ENCODE measurements at places on chromosomes 3 and 15.

DNA sequence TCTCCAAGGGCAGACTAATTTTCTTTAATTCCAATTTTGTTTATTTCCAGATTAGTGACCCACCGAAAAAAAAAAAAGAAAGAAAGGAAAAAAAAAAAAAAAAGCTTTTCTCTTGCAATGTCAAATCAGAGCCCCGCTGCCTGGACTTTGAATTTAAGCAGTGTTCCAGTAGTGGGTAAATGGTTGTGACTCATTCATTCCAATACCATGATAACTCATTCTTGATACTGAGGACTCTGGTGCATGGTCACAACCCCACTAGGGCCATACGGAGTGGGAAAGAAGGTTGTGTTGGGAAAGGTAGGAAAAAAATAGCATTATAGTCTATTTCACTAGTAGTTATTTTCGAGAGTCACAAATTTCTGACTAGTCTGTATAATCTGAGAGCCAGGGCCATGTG, 59.1 kb upstream of the COL8A1 start:
- peak; percentile 58 for DNase-seq

DNA sequence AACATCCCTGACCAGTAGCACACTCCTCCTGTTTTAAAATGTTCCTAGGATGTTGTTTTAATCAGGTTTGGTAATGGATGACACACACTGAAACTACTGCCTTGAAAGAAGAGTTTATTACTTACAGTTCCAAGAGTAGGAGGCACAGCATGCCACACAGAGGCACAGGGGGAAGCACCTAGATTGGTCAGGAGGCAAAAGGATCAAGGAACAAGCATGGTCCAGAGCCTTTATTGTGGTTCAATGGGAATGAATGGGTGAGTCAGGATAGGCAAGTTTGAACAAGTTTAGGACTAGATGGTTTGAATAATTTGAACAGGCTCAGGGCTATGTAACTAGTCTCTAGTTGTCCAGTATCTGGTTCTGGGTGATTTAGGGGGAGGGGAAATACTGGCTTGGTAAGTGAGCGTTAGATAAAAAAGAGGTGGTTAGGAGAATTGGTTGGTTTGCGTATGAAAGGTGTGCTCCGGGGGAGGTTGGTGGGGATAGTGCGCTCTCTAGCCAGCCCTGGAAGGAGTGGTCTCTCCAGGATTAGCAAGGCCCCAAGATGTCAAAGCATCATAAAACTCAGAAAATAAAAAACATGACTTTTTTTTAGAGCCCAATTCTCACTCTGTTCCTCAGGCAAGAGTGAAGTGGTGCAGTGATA, 35.1 kb downstream of the TMOD3 start:
- DNase-seq, result peak; percentile 25

DNA sequence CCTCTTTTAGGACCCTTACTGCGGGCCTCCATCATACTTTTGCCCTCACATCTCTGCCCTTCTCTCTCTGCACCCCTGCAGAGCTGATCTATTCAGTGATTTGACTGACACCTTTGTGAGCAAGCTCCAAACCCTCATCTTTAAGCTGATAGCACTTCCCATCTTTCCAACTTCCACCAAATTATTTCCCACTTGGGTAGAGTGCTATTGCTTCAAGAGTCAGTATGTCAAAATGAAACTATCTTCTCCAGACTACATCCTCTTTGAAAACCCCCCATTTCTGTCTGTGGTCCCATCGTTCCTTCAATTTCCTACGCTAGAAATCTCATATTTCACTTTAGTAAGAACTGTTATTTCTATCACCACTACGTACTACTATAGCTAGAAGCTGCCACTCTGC, 19.7 kb downstream of the ZWILCH start:
- no peak for DNase-seq

GRCh38 chr3:146106986-146107385, 54.0 kb downstream of the PLOD2 start:
- peak; percentile 37 for DNase-seq

DNA sequence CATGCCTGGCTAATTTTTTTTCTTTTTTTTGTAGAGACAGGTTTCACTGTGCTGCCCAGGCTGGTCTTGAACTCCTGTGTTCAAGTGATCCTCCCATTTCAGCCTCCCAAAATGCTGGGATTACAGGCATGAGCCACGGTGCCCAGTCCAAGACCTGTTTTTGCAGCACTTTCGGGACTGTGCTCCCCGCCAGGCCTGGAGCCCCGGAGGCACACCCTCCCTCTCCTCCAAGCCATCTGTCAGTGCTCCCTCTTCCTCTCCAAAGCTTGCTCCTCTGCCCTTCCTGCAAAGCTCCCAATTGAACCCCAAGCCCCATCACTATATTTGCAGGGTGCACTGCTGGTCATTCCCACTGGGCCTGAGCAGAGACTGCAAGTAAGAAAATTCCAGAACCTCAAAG, 98.1 kb downstream of the CORO2B start:
- no peak for DNase-seq

DNA sequence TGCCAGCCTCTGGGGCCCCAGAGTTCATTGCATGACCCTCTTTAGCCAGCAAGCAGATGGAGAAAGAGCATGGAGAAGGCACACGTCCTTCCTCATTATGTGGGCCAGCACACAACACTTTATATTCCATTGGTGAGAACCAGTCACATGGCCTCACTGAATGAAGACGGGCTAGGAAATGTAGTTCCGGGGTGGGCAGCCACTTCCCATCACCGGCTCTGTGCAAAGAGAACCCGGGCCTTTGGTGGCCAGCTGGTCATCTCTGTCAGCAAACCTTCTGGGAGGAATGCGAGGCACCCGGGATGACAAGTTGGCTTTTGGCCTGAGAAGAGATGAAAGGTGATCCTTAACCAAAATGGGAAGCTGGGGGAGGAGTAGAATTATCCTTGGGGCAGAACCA, 90.2 kb upstream of the VGLL4 start:
- no peak for DNase-seq

DNA sequence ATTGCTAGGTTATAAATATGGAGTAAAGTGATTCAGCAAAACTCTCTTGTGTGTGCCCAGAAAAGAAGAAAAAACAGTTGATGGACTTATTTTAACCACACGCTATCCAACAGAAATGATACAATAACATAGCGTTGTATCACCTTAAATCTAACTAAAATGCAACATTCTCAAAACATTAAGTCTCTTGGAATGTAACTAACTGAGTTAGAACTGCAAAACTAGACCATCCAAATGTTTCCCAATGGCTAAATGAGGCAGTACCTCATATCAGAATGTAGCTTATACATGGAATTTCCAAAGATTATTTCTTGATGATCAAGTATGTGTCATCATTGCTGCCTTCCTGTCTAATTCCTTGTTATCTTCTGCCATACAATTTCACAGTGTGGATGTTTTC, 187.9 kb downstream of the CNTN3 start:
- DNase-seq, result peak; percentile 81

DNA sequence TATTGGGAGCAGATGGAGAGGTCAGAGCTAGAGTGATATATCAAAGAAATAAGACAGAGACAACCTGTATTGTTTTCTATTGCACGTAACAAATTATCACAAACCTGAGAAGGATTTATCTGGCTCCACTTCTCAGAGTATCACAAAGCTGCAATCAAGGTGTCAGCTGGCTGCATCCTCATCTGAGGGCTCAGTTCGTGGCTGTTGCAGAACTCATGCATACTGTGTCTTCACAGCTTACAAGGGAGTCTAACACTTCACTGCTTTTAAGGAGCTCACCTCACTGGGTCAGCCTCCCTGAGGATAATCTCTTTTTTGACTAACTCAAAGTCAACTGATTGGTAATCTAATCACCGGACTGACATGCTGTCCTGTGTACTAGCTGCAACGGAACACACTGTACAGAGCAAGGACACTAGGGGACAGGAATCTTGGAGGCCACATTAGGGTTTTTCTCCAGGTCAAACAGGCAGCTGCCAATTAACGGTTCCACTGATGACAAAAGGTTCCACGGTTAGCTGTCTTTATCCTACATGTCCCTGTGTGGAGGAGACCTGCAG, 1006.8 kb upstream of the SEMA6D start:
- DNase-seq, result no peak

DNA sequence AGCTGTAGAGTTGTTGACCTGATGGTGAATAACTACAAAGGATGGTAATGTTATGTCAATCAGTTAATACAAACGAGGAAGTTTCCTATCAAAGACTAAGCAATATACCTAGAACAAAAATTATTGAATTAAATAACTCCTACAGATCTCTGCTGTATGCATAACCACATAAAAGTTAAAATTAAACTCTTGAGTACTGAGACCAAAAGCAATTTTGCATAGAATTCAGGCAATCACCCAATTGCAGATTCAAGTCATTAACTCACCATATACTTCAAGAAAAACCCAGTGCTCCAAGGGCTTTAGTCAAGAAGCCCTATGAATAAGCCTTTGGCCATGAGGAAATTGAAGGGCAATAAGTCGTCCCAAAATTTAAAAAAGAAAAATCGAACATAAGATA, 518.8 kb downstream of the MECOM start:
- peak; percentile 56 for DNase-seq

GRCh38 chr3:58528629-58529028, 8.4 kb downstream of the ACOX2 start:
- peak; percentile 37 for DNase-seq

- no peak for DNase-seq
Observed at GRCh38 chr3:3745693-3746092, 53.5 kb upstream of the LRRN1 start.

- DNase-seq, result no peak
Observed at GRCh38 chr3:66747261-66747660, 246.4 kb upstream of the LRIG1 start.

DNA sequence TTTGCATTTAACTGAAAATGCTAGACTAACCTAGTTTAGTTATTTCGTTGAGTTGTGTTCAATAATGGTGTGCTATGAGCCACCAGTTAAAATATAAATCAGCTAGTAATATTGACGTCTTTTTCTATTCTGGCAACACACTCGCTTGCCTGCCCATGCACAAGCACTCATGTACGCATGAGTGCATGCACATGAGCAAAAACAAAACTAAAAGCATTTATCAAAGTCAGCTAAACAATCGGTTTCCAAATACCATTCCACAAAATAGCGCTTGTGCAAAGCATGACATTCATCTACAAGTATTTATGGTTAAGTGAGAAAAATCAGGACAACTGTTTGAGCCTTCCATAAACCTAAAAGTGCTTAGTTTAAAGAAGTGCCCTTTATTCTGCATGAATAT, 13.1 kb upstream of the SAMMSON start:
- no peak for DNase-seq

- peak; percentile 50 for DNase-seq
Observed at GRCh38 chr15:42084465-42085235, 9.7 kb downstream of the PLA2G4D start.

DNA sequence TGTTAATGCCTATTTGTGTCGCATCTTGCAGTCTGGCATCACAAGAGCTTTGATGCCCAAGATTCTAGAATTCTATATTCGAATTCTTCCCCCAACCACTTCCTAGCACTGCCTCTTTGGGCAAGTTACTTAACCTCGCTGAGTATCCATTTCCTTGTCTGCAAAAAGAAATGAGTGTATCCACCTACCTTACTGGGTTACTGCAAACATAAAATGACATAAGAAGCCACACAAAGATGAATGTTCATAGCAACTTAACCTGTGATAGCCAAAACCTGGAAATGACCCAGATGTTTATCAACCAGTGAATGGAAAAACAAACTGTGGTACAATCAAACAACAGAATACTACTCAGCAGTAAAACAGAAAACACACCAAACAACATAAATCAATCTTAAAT, 24.9 kb downstream of the RFTN1 start:
- no peak for DNase-seq

GRCh38 chr3:11575677-11576076, 68.0 kb downstream of the VGLL4 start:
- no peak for DNase-seq

- DNase-seq, result no peak
Observed at GRCh38 chr15:101232677-101233076, 19.2 kb downstream of the CHSY1 start.

- DNase-seq, result no peak
Observed at GRCh38 chr3:37569991-37570390, 291.7 kb upstream of the CTDSPL start.

GRCh38 chr3:134713671-134714070, 62.8 kb upstream of the KY start:
- DNase-seq, result no peak

DNA sequence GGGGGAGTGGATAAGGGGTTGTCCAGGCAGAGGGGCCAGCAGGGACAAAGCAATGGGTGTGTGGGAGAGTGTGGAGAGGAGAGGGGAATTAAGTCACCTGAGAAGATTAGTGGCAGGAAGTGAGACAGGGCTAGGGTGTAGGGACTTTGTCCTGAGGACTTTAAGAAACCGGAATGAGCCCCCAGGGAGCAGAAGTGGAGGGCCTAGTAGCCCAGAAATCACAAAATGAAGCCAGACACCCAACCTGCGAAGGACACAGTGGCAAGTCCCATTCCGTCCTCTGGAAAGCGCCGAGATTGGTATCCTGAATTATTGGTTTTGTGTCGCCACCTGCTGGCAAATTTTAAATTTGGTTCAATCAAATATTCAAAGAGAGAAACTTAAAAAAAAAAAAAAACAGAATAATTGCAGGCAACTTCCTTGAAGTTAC, 78.0 kb upstream of the SLC25A36 start:
- DNase-seq, result peak; percentile 66

GRCh38 chr3:106711650-106712049, 665.6 kb upstream of the CCDC54 start:
- peak; percentile 71 for DNase-seq

DNA sequence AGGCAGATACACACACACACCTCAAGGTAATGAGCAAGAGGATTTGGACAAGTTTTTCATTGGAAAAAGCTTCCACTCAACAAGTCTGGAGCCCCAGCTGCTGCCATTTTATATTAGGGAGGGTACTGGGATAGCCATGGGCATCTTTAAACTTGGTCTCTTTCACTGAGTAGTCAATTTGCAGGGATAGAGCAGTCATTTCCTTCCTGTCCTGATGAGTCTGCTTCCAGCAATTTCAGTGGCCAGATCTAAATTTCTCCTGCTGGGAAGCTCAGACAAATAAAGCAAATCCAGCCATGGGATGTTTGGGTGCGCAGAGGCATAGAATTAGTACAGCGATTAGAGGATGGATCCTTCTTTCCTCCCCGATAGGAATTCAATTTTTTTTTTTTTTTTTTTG, 874 bp upstream of the ERC2 start:
- no peak for DNase-seq

DNA sequence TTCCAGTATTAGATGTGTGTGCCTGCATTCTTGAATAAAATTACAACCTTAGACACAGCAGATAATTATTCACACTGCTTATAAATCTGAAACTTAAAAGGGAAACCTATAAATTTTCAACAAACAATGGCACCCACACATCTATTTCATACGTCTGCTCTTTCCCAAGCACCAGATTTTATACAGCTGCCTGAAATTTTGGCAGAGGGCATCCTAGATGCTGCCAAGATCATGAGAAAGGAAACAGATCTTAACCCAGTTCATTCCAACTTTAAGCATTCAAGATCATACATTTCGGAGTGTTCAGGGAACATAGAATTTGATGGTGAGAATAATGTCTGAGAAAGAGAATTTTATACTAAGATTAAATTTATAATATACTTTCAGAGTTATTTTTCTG, 53.1 kb downstream of the CLDN1 start:
- peak; percentile 61 for DNase-seq

GRCh38 chr15:89489376-89489775, 7.0 kb downstream of the RHCG start:
- no peak for DNase-seq

GRCh38 chr3:17894434-17895060, 152.1 kb upstream of the TBC1D5 start:
- peak; percentile 78 for DNase-seq

GRCh38 chr3:152348436-152349177, 79.9 kb downstream of the MBNL1 start:
- DNase-seq, result peak; percentile 22

- DNase-seq, result peak; percentile 99
Observed at GRCh38 chr3:195154793-195155535, 116.0 kb downstream of the XXYLT1 start.
